OCI-LY7 (cell line): ENCODE measurements at places on chromosomes 5 and 9.

DNA sequence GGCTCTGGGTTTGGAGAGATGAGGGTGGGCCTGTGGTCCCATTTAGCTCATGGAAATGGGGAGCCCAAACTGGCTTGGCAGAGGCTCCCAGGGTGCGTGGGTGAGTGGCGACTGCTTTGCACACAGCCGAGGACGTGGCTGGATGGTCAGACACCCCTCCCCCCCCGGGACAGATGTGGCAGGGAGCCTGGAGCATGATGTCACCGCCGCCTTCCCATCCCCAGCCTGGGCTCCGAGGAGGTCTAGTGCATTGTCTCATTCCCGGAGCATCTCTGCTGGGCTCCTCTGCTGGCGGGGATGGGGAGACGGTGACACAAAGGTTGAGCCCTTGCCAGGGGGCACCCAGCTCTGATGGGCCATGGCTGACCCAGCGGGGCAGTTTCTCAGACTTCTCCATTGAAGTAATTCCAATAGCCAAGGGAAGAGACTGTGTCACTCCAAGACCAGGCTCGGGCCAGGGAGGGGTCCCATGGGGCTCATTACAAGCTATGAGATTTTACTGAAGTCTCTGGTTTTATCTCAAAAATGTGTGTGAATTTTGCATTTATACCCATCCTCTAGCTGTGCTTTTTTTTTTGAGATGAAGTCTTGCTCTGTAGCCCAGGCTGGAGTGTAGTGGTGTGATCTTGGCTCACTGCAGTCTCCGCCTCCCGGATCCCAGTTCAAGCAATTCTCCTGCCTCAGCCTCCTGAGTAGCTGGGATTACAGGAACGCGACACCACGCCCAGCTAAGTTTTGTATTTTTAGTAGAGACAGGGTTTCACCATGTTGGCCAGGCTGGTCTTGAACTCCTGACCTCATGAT is 36.1 kb downstream of the HMCN2 start:
- no peak for DNase-seq

DNA sequence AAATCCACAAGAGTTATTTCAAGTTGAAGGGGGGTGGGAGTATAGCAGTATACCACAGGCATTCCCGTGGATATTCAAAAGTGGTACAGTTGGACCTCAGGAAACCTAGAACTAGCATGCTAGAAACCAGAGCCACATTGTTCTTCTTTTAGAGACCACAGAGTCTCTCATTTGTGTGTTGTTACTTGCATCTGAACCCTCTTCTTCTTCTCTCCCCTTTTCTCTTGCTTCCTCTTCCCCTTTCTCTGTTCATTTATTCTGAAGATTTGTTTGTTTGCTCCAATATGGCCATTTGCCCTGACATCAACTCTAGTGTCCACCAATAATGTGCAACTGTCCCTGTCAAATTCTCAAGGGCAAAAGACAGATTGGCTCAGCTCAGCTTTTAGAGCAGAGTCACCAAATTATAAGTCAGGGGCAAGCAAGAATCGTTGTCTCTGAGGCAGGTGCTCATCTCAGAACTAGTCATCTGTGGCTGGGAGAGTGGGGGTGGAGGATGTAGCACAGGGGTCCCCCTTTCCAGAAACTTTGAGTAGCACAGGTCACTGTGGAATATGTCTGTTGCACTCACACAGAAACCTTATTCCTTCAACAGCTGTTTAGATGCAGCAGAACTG is 321.1 kb downstream of the ARRDC3 start:
- DNase-seq = no peak

DNA sequence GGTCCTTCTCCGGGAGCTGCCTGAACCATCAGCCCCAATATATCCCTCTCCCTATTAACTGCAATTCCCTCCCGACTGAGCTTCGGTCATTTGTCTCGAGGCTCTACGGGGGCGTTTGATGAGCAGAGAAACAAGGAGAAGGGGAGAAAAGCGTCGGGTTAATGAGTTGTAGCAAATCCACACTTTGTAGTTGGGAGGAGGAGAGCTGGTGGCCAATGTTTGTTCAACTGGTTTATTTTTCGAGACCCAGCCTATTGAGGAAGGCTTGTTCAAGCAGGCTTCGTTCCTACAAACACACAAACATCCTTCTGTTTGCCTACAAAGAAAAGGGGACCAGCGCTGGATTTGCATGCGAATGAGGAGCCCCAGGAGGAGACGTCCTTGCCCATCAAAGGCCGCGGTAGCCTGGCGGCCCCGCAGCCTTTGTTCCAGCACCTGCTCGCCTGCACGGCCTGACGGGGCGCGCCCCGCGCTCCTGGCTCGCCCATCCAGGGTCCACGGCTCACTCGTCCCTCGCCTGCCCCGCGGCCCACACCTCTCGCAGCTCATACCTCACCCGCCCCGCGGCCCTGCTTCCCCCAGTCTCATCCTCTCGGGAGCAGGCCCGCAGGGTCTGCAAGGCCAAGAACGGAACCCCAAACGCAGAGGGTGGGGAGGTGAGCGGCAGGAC is 4.6 kb downstream of the FOXD1 start:
- no peak for DNase-seq

DNA sequence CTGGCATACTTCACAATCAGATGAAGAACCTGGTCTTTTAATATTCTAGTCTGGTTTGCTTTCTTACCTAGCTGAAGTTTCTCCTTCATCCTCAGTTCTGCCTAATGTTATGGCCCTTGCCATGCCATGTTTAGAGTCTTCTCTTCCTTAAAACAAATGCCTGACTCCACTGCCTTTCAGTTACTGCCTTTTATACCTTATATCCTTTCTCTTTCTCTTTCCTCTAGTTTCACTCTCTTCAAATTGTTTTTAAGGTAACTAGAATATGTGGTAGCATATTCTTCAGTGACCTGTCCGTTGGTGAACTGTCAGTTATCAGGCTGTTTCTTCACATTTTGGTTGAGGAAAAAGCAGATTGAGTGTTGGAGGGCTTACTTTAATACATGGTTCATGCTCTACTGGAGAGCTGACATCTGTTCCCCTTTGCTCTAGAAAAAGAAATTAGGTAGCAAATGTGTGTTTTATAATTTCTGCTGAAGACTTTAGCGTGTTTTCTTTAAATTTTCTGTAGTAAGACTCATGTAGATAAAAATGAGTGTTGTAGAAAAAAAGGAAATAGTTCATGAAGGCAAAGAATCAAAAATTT is 103.8 kb downstream of the DMXL1 start:
- DNase-seq = no peak

GRCh38 chr9:135971892-135972291 is 10.7 kb upstream of the UBAC1 start:
- DNase-seq = peak; percentile 75

DNA sequence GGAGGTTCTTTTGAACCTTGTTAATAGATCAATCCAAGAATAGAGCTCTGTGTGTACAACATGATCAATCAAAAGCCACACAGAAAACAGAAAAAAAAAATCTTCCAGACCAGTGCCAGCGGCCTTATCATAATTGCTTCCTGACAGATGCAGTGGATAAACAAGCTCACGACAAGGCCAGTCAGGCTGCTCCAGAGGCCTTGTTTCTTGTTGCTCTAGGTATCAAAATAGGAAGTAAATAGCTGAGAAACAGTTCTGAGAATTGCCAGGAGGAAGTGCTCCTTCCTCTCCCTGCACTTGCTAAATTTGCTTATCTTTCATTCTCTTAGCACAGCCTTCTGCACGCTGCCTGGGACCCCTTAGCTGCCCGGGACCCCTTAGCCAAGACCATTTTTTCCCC is 199.0 kb upstream of the TARS1 start:
- DNase-seq = peak; percentile 47

DNA sequence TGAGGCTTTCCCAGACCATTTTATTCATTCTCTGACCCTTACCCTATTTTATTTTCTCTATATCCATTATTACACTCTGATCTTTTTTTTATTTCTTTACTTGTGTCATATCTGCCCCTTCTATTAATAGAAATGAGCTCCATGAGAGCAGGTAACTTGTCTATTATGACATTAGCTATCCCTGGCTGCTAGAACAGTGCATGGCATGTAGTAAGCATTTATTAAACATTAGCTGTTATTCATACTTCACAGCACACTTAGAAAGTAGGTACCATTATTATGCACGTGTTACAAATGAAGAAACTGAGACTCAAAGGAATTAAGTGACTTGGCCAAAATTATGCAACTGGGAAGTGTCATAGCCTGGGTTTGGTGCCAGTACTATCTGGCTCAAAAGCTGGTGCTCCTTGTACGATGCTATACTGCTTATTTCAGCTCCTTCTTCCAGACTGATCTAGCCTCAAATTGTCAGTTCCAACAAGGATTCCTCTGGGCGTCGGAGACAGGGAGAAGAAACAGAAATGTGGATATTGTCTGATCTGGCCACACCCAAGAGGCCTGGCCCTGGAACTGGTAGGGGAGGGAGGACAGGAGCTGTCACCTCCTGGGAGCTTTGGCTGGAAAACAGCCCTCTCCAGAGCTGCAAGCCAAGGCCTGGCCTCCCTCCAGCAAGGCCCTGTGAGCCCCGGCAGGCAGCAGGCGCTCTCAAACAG is 10.8 kb upstream of the NIPAL4 start:
- DNase-seq = no peak

- no peak for DNase-seq
Measured at GRCh38 chr5:44051591-44051990, 337.6 kb downstream of the FGF10 start.

GRCh38 chr5:143554187-143554717 is 150.8 kb upstream of the NR3C1 start:
- no peak for DNase-seq

GRCh38 chr9:5863092-5863746 is 27.5 kb upstream of the MLANA start:
- DNase-seq = no peak

DNA sequence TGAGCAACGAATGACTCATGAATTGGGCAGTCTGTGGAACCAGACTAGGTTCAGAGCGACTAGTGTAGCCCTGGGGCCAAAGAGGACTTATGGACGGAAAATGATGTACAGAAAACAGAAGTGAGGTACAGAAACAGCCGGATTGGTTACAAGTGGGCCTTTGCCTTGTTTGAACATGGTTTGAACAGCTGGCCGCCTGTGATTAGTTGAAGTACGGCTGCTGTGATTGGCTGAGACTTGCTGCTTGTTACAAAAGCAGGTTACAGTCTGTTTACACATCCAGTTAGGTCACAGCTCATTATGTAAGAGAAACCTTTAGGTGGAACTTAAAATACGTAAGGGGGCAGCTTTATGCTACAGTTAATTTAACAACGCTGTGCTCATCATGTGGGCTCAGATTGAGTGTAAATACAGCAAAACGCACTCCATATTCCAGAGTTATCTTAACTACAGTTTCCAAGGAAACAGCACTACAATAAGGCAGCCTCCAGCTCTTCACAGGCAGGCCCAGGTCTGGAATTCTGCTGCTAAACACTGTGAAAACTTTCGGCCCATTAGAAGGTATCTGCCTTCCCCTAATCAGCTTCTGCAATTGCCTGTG is 6.5 kb downstream of the AMACR start:
- DNase-seq = no peak

DNA sequence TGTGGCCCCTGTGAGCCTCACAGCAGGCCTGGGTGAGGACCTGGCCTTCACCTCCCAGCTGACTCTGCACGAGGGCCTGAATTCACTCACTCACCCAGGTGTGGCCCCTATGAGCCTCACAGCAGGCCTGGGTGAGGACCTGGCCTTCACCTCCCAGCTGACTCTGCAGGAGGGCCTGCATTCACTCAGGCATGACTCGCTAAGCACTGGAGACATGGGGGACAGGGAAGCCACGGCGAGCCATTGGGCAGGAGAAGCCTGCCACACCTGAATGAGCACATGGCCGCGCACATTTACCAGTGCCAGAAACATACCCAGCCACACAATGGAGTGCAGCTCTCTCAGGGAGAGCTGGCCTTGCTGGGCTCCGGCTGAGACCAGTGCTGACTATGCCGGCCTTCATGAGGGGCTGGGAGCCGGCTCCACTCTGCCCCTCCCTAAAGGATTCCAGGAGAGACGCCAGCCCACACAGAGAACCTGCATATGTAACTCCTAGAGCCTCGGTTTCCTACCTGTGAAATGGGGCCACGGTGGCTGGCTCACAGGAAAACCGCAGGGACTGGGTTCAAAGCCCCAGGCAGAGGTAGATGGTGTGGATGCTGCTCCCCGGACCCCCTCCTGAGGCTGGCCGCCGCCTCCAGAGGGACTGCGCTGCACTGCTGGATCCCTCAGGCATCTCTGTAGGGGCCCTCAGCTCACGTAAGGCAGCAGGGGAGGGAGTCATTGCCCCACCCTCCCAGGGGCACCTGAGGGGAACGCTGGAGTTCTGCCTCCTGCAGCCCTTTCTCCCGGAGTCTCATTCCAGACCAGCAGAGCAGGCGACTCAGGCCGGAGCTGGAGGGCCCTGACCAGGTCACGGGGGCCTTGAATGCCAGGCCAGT is 7.2 kb downstream of the ADAMTS2 start:
- DNase-seq = no peak

GRCh38 chr9:120389867-120390266 is 190.1 kb downstream of the CDK5RAP2 start:
- no peak for DNase-seq

DNA sequence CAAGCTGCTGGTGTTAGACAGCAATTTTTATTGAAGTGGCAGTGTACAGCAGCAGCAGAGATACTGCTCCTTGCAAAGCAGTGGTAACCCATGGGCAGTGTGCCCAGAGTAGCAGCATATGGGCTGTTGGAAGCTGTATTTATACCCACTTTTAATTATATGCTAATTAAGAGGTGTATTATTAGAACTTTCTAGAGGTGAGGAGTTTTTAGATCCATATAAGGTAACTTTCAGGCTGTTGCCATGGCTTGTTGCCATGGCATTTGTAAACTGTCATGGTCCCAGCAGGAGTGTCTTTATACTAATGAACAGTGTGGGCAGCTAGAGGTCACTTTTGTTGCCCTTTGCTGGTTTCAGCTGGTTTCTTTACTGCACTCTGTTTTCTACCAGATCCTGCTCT is 3.7 kb upstream of the PJA2 start:
- DNase-seq = no peak

- DNase-seq = no peak
Measured at GRCh38 chr5:39998518-39998917, 573.7 kb upstream of the DAB2 start.

DNA sequence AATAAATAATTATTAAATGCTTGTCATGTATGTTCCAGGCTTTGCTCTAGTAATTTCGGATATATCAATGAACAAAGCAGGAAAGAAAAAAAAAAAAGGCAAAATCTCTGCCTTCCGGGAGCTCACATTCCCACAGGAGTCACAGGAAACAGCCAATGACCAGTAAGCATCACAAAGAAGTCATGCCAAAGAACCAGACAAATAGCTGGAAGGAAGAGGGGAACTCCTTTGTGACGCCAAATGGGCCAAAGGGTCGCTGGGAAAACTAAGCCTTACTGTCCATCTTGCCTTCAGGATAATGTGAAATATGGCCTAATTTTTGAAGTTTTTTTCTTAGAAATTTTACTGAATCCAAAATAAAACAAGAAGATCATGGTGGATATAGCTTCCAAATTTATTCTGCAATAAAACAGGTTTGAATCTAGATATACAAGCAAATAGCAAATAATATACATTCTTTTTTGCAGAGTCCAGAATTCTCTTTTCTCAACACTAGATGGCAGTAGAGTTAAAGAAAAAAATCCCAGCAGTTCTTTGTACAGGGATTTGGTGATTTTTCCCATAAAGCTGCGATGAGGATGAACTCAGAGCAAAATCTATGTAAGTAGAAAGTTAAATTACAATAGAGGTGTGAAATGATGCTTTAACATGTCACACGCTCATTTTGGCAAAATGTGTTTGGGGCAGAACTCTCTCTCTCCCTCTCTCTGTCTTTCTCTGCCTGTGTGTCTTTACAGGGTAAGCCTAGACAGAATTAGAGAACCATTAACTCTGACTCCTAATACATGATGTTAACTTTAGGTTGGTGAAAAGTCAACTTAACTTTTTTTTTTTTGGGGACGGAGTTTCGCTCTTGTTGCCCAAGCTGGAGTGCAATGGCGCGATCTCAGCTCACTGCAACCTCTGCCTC is 60.0 kb upstream of the TUT7 start:
- DNase-seq = peak; percentile 27

- DNase-seq = no peak
Measured at GRCh38 chr9:78934880-78935279, 636.9 kb upstream of the TLE4 start.
